ENCODE measurements at places on chromosomes 4 and X. TPM values are rescaled to one million over a fixed set of nuclear protein-coding genes. Genes with fewer than 3 reads are reported as not detected.

DNA sequence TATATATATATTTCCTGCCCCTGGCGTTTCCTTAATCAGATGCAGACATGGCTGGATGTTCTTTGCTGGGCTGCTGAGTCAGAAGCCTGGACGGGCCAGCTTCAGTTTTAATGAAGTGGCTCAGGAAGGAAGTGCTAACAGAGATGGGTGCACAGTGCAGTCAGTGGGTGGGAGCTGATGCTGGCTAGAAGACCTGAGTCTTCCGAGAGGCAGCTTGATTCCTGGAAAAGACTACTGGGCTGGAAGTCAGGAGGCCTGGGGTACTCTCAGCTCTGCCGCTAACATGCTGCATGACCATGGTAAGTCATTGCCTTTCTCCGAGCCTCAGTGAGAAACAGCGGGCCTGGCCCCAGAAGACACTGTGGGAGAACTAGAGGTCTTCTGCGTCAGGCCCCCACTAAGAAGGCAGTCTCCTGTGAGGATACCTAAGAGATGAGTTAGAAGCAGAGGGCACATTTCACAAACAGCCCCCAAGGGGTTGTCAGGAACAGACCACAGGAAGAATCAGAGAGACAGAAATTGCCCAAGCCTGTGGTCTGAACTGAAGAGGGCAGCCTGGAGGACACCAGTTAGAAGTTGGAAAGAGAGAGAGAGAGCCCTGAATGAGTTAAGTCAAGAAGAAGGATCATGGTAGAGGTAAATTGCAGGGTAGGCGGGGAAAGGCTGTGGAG, 8.3 kb upstream of the CD40LG start:
- DNase-seq: peak; percentile 55

The TMEM164 gene
- 10.1 TPM for total RNA-seq

DNA sequence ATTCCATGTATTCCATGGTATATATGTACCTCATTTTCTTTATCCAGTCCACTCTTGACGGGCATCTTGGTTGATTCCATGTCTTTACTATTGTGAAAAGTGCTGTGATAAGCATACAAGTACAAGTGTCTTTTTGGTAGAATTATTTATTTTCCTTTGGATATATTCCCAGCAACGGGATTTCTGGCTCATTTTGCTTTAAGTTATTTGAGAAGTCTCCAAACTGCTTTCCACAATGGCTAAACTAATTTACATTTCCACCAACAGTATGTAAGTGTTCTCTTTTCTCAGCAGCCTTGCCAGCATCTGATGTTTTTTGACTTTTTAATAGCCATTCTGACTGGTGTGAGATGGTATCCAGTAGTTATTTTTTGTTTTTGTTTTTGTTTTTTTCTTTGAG, 17.6 kb upstream of the FAT4 start:
- no peak for DNase-seq

DNA sequence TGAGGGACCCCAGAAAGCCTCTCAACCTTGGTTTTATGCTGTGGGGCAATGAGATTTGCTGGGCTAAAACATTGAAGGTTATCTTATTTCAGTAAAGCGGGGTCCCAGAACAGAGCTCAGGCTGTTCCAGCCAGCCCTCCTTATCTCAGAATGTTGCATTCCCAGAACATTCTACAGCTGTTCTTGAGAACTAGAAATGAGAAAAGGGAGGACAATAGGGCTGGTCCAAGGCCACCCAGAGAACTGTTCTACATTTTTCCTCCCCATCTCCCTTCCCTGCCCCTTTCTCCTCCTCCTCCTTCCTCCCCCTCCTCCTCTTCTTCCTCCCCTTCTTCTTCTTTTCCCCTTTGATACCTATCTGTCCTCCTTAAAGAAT, 70.4 kb upstream of the SLC7A11 start:
- no peak for DNase-seq

The RIBC1 gene
- total RNA-seq: 0.57 TPM

The RTL5 gene
- total RNA-seq: 0.92 TPM

The PAGE2 gene
- total RNA-seq: not detected

The CD40LG gene
- total RNA-seq: 155 TPM

DNA sequence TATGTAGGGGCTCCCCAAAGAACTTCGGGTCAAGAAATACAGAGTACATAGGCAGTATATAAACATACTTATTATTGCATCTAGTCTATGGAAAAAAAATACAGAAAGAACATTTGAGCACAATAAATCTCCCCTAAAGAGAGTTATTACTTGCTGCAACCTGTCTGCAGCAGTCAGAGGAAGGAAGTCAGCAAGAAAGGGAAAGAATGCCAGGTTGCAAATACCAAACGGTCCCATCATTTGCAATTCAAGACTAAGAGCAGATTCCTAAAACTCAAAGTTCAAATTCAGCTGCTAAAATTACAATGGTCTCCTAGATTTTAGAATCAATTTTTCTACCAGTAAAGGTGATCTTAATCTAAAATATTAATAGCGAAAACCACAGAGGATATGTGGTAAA, 236.2 kb upstream of the NUDT6 start:
- no peak for DNase-seq

DNA sequence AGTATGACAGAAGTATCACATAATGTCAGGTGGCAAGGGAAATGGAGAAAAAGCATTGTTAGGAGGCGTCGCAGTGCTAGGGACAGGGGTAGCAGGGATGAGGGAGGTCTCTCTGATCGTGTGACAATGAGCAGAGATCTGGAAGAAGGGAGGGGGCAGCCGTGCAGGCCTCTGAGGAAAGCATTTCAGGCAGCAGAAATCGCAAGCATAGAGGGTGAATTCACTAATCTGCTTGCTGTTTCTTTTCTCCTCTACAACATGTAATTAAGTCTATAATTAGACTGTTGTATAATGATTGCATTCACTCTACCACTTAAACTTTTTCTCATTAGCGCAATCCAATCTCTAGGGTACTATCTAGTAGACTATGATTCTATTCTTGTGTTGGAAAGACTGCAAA, 9.1 kb downstream of the CYP4V2 start:
- no peak for DNase-seq

GRCh38 chrX:37491686-37492085, 79.8 kb upstream of the LANCL3 start:
- no peak for DNase-seq

The H2BW2 gene
- total RNA-seq: not detected

The HSFX4 gene
- total RNA-seq: not detected

The SLC16A2 gene
- 1.2 TPM for total RNA-seq

The SFRP2 gene
- not detected for total RNA-seq

GRCh38 chr4:114998316-114998715, 115.1 kb downstream of the NDST4 start:
- DNase-seq: no peak

- no peak for DNase-seq
Measured at GRCh38 chrX:125940985-125941384, 225.1 kb downstream of the DCAF12L2 start.

GRCh38 chr4:152943672-152944071, 7.5 kb downstream of the FHDC1 start:
- no peak for DNase-seq

GRCh38 chr4:15438939-15439524, 11.2 kb downstream of the C1QTNF7 start:
- no peak for DNase-seq

Measured in activated CD4-positive, alpha-beta memory T cell treated with anti-CD3 and anti-CD28 coated beads for 36 hours (primary cell).